ENCODE measurements at places on chromosomes 16 and 17.

- DNase-seq = no peak
These were observed 5.1 kb downstream of the MMD start for GRCh38 chr17:55416470-55417052.

DNA sequence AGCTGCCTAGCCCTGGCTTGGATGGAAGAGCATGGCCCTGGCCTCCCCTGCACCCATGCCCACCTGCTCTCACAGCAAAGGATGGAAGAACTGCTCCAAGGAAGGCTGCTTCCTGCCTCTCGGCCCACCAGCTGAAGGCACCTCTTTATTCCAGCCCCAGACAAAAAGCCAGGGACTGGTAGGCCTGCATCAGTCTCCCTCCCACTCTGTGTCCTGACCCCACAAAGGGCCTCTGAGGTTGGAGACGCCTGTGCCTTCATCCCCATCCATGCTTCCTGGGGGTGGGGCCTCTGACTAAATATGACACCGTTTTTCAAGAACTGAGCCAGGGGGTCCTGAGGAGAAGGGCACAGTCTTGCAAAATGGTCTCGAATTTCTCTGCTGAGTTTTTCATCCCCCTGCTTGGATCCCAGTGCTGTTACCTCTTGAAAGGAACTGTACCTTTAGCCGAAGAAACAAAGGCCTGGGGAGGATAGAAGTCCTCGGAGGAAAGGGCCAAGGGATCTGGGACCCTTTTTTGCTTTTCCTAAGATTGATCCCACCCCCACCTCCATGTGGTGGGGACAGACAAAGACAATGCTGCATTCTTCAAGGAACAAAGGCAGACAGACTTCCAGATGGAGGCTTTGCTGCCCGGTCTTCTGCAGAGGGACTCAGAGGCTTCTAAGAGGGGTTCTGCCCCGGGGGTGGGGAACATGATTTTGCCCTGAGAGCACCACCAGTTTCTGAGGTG lies 5.2 kb downstream of the C17orf50 start:
- no peak for DNase-seq

GRCh38 chr16:11051879-11052808 lies 107.8 kb downstream of the CLEC16A start:
- DNase-seq = no peak

DNA sequence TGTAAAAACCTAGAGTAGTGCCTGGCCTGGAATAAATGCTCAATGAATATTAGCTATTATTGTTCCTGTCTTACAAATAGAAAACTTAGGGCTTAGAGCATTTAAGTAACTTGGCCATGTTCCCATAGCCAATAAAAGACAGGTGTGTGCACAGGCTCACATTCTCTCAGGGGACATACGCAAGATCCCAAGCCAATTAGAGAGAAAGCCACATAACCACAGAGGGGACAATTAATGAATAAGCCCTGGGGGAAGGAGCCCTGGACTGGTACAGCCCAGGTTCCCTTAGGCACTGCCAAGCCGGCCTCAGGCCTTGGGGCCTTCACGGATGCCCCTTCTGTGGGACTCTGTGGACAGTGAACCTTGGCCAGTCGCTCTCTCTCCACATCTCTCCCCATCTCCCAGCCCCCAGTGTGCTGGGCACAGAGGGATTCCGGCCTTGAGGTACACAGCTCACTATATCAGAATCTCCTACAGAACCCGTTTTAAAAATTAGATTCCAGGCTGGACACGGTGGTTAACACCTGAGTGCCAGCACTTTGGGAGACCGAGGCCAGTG lies 27.3 kb upstream of the ABCC12 start:
- no peak for DNase-seq

GRCh38 chr16:48022496-48022895 lies 133.3 kb downstream of the ABCC12 start:
- no peak for DNase-seq

GRCh38 chr17:77802811-77803220 lies 155.7 kb upstream of the TNRC6C start:
- peak; percentile 31 for DNase-seq

DNA sequence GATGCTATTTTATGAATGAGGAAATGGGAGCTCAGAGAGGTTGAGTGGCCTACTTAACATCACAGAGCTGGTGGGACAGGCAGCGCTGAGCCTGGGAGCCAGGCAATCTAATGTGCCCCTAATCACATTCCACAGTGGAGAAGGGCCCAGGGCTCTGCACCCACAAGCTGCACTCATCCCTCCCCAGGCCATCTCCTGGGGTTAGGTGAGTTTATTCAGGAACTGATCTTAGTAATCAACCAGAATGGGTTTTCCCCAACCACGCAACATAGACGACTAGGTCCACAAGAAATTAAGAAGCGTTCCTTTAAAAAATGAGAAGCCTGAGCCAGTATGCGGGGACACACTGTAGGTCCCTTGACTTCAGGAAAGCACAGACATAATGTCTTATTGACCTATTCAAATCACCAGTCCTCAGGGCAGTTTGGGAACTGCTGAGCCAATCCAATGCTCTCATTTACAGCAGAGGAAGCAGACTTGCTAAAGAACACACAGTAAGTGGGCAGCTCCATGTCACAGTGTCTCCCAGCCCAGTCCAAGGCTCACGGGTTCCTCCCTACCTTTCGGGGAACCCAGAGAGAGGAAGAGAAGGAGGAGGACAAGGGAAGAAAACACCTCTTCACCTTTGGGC lies 2.3 kb downstream of the MPP3 start:
- DNase-seq = no peak

GRCh38 chr16:81582655-81583441 lies 138.2 kb downstream of the CMIP start:
- peak; percentile 63 for DNase-seq

DNA sequence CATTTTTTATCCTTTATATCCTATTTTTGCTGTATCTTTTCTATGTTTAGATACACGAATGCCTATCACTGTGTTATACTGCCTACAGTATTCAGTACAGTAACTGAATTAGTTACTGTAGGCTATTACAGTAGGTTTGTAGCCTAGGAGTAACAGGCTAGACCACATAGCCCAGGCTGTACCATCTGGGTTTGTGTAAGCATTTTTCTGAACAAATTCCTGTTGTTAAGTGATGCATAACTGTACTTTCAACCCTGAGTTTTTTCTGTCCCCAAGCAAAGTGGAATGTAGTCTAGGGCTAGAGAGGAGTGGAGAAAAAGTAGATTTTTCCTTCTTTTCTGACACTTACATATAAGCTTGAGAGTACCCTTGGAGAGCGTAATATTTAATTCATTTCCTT lies 282.1 kb downstream of the HS3ST3B1 start:
- no peak for DNase-seq

- no peak for DNase-seq
These were observed 6.7 kb upstream of the CCDC92B start for GRCh38 chr17:2755891-2756724.
